ENCODE measurements at places on chromosomes 1 and 21.

- no peak for DNase-seq
Measured at GRCh38 chr1:46008585-46008984, 123.8 kb downstream of the PIK3R3 start.

GRCh38 chr1:44688760-44689446, 14.4 kb downstream of the ARMH1 start:
- DNase-seq: no peak

DNA sequence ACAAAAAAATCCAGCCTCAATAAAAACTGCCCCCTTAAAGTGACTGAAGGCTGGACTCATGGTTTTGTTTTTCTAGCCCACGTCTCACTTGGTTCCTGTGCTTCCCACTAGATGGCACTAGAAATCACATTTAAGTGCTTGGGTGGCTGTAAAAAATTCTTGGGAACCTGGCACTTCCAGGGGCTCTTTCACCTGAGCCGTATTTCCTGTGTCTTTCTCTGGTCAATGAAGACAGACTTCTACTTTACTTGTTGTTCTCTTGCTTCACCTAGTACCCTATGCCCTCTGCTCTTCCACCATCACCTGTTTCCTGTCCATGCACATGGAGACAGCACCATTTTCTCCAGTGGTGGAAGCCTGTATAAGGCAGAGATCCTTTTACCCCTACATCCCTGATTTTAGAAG, 20.0 kb downstream of the METTL13 start:
- DNase-seq: no peak

DNA sequence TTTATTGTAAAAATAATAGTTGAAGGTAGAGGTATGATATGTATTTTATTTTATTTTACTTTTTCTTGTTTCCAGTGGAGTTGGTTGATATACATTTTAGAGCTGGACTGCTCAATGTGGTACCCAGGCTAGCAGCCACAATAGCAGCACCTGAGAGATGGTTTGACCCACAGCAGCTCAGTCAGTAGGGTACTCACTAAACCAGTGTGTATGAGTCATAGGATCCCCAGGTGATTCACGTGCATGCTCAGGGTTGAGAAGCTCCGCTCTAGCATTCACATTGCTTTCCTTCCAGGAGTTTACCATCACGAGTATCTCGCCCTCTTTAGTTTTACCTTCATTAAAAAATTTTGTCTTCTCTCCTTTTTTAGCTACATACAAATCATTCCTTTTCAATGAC, 96.0 kb upstream of the PAXBP1 start:
- DNase-seq: no peak

- no peak for DNase-seq
Measured at GRCh38 chr1:158516966-158517365, 37.2 kb downstream of the OR6Y1 start.

DNA sequence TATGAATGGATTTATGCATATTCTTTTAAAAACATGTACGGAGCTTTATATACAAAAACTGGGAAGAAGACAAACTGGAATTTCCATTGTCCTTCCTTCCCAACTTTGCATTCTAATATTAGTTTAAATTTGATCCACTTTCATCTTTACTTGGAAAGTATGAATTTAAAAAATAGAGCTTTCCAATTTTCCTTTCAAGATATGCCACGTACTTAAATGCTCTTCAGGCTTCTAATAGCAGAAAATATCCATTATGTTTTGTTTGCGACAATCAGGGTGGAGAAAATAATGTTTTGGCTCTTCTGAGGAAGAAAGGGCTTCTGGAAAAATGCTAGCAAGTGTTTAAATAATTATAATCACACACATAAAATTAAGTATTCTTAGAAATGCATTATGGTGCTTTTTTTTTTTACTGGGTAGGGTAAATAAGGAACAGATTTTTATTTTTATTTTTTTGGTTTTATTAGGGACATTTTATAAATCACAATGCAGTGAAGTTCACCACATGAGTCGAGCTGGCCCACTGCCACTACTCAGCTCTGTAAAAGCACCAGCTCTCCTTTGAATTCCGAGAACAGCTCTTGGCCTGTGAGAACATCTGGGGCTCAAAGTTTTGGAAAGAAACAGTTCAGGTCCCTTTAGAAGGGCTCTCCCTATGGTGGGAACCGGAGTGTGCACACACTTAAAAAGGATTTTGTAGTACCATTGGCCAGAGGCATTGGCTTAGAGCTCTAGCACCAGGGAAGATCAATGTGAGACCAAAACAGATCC, 287.4 kb upstream of the LYPLAL1 start:
- DNase-seq: peak; percentile 85

DNA sequence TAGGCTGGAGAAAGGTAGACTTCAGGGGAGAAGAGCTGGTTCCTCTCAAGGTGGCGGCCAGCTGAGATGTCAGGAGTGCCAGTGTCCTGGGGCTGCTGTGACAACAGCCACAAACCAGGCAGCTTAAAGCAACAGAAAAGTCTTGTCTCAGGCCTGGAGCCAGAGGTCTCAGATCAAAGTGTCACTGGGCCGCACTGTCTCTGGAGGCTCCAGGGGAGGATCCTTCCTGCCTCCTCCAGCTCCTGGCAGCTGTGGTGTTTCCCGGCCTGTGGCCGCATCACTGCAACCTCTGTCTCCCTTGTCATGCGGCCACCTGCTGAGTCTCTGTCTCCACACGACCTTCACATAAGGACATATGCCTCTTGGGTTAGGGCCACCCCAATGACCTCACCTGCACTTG, 24.4 kb upstream of the TSPEAR start:
- DNase-seq: no peak

DNA sequence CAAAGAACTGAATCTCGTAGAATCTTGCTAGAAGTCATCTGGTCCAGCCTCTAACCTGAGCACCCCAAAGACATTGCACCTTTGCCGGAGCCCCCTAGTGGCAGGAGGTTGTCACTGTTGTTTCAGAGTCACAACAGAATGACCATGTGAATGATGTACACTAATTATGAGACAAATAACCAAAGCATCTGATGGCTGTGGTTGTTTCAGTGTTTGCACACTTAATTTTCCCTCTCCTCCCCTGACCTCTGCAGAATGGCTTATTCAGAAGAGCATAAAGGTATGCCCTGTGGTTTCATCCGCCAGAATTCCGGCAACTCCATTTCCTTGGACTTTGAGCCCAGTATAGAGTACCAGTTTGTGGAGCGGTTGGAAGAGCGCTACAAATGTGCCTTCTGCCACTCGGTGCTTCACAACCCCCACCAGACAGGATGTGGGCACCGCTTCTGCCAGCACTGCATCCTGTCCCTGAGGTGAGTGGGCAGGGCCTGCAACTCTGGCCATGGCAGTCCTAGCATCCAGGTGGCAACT, 26.4 kb downstream of the TRAF5 start:
- DNase-seq: no peak

DNA sequence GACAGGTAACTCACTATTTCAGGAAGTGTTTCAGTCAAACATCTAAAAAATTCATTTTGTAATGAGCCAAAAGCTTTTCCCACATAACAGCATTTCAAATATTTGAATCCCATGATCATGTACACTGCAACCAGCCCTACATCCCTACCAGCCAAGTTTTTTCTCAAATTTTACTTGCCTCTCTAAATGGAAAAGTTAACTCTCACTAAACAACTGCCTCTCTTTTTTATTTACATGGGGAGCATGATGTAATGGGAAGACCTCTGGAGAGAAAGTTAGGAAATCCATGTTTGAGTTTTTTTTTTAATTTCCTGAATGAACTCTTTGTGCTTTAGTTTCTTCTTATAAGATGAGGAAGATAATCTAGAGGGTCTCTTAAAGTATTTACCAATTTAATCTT, 70.5 kb downstream of the TTLL7 start:
- no peak for DNase-seq

DNA sequence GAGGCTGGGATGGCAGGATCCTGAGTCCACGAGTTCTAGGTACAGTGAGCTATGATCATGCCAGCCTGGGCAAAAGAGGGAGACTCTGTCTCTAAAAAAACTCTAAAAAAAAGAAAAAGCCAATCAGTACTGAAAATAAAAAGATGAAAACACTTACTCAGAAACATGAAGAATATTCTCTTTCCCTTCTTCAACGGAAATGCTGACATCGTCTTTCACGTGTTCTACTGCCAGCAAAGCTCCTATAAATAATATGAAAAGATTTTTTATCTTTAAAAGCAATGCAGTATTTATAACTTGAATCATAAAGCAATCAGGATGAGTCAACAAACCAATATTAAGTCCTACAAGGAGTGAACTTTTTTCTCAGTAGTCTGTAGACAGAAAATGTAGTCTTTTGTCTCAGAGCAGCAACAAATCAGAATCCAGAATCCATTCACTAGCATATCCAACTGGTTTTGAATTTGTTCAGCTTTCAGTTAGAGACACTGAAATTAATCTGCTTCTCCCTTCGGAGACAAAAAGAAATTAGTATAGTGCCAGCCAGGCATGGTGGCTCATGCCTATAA, 6.2 kb downstream of the EPRS1 start:
- DNase-seq: no peak

- peak; percentile 71 for DNase-seq
Measured at GRCh38 chr1:36366091-36366661, 19.5 kb downstream of the STK40 start.

DNA sequence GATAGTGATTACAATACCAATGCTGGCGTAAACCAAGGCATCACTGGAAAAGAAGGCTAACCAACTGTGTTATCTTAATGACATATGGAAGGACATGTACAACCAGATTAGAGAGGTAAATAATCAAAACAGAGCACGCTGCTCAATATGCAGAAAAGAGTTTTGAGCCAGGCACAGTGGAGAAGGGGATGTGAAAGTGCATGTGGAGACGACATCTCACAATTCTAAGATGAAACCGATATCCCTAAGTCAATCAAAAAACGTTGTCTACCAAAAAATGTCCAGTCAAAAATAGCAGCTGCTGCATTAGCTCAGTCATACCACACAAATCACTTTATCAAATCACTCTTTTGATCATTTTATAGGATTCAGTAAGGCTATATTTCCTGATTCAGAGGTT, 116.3 kb upstream of the OLIG2 start:
- DNase-seq: no peak

GRCh38 chr1:87830432-87830978, 501.8 kb downstream of the LMO4 start:
- DNase-seq: no peak

GRCh38 chr1:115118611-115119010, 29.3 kb upstream of the TSPAN2 start:
- no peak for DNase-seq

GRCh38 chr1:69587391-69587790, 19.7 kb downstream of the LRRC7 start:
- DNase-seq: no peak

GRCh38 chr1:9689011-9689706, 37.6 kb downstream of the PIK3CD start:
- peak; percentile 87 for DNase-seq

GRCh38 chr1:2232255-2232915, 4.3 kb downstream of the SKI start:
- DNase-seq: peak; percentile 72

GRCh38 chr1:223189903-223190724, 47.1 kb upstream of the TLR5 start:
- no peak for DNase-seq

GRCh38 chr1:235841938-235842545, 24.7 kb downstream of the LYST start:
- DNase-seq: no peak

GRCh38 chr1:158527190-158527815, 26.9 kb downstream of the OR6Y1 start:
- DNase-seq: no peak

GRCh38 chr21:36504067-36505058, 24.4 kb upstream of the CLDN14 start:
- DNase-seq: no peak

- no peak for DNase-seq
Measured at GRCh38 chr1:95071539-95071938, 1.2 kb downstream of the ALG14 start.

- peak; percentile 90 for DNase-seq
Measured at GRCh38 chr1:1059494-1060280, 14.4 kb downstream of the RNF223 start.

DNA sequence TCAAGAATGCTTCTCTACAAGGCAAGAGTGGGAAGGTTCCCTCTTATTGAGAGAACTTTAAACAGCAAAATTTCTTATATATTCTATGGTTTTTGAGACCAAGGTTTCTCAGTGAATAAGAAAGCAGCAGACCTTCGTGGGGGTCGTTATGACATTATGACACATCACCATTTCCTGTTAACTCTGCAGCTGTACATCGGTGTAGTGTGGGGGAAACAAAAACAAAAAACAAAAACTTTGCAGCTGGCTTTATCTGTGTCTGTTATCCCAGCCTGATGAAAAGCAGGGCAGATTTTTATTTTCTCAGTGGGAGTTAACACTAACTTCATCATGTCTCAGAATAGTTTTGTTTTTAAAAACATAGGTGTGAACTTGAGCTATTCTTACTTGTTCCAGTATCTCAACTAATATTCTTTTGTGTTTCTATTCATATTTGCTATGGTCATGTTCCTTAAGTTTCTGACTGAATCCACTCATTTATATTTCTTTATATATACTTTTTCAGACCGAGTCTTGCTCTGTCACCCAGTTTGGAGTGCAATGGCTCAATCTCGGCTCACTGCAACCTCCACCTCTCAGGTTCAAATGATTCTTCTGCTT, 2.1 kb downstream of the SDE2 start:
- no peak for DNase-seq

- DNase-seq: no peak
Measured at GRCh38 chr21:36887963-36888362, 78.5 kb downstream of the HLCS start.

DNA sequence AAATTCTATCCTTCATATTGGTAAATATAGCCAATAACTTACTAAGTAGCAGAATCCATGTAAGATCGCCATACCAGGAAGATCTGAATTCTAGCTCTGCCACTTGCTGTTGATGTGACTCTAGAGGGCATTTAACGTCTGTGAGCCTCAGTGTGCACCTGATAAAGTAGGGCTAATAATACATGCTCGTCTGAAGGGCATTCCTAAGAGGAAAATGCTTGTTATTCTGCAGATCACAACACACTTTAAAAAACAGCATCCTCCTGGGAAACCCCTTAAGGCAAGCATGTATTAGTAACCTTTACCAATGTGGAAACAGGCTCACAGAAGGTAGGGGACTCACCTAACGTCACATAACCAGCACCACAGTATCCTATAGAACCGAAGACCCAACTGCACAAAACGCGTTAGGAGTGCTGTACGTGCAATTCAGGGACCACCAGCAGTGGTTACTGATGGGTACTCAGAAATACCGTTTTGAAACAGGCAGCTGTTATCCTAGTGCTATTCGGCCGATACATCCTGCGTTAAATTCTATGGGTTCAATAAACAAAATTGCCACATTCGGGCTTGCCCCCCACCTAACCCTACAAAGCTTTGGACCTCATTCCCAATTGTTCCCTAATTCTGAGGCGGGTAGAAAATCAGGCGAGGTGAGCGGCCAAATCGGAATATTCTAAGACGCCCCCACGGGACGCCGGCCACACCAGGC, 758 bp downstream of the DEPDC1 start:
- DNase-seq: no peak

- DNase-seq: no peak
Measured at GRCh38 chr1:161473348-161473747, 31.9 kb upstream of the FCGR2A start.

DNA sequence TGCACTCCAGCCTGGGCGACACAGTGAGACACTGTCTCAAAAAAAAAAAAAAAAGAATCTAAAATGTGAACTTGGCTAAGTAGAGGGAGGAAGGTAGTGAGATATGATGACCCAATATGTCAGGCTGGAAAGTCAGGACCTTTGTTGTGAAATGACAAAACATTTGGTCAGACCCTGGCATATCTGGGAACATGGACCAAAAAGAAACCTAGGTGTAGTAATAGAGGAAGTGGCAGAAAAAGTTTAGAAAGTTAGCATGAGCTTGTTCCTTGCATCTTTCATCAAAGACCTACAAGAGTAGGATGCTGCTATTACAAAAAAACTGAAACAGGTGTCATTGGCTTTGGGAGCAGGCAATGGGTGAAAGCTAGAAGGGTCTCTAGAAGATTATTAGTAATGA, 7.3 kb upstream of the S100A3 start:
- DNase-seq: no peak

Measured in aorta (tissue), 5 donors.